ENCODE measurements at places on chromosomes 2 and 18.

DNA sequence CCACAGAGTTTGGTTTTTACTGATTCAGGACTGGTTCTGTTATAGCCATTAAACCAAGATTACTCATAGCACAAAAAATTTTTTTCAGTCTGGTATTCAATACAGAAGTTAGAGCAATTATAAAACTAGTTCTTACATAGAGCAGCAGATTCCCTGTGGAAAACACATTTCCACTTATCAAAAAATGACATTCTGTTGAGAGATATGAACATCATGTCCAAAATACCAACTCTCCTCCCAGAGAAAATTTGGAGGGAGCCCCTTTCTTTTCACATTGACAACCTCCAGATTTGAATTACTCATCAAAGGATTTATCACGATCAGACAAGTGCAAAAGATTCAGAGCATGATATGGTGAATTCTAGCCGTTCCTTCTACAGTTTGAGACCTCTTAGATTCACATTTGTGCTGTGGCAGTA is 126.8 kb upstream of the SERPINE2 start:
- no peak for DNase-seq

DNA sequence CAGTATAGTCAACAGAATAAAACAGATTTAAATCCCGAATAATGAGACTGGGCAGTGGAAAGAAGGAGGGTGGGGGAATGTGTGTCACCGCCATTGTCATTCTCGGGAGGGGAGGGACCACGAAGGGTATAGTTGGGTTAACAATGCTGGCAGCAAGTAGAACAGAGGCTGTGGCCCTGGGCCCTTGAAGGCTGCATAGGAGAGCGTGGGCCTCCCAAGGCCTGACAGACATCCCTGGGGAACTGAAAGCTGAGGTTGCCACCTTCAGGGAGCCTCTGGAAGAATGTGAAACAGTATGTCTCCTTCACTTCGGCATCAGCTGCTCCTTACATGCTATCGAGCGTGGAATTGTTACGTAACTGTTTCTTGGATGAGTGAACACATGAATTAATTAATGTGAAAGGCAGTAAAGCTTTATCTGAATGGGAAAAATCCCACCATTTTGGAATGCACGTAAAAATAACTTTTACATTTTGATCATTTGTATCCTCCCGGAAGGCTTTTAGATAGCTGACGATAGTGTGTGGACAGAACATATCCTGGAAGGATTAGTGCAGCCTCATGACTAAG is 92.8 kb upstream of the TTC39C start:
- no peak for DNase-seq

GRCh38 chr2:180730976-180731375 is 249.4 kb upstream of the UBE2E3 start:
- no peak for DNase-seq

DNA sequence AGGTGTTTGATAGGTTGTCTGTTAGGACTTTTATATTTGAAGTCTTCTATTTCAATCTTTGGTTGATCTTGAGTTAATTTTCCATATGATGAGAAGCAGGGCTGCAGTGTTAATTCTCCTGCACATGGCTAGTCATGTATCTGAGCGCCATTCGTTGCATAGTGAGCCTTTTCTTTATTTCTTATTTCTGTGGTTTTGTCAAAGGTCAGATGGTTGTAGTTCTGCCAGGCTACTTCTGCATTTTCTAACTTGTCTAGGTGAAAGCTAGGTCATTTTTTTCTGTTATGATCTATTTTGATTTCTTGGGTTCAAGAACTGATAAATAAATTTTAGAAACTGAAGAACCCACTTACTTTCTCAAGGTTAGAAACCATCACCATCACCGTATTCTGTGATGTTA is 56.7 kb downstream of the CCDC74A start:
- DNase-seq: no peak

DNA sequence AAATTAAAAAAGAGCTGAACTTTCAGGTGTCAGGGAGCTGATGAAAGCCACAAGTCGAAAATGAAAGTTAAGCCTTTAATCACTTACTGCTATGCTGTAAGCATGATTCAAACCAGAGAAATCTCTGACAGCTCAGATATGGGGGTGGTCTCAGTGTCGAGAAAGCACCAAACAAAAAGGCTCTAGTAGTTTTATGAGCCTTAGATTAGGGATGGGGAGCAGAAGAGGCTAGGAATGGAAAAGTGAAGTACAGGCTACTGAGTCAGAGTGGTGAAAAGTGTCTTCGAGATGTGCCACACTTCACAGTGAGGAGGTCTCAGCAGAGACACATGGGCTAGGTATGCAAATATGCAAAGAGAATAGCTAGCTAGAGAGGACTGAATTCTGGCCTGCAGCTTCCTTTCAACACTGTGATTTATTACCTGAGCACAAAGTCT is 482.2 kb downstream of the SPAG16 start:
- peak; percentile 37 for DNase-seq

GRCh38 chr18:47986620-47987387 is 56.3 kb upstream of the SMAD2 start:
- no peak for DNase-seq

GRCh38 chr2:236216711-236217110 is 47.5 kb downstream of the ASB18 start:
- DNase-seq: no peak

GRCh38 chr2:74387346-74387745 is 7.2 kb upstream of the DCTN1 start:
- DNase-seq: no peak

GRCh38 chr18:33866386-33866785 is 288.4 kb downstream of the ASXL3 start:
- DNase-seq: no peak

DNA sequence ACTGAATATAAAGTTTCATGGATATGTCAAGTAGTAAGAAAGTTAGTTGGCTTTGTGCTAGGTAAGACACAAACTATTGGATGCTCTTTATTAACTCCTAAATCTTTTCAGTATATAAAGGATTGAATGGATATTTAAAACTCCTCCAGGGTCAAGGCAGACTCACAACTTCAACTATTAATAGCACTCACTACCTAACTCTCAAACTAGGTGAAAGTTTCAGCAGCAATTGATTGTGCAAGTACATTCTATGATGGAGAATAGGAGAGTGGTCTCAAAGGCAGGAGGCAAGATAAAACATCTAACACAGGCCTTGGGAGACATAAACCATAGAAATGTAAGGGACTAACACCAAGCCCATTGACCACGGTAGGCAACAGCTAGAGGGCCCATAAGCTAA is 328.9 kb upstream of the CHAC2 start:
- DNase-seq: no peak

DNA sequence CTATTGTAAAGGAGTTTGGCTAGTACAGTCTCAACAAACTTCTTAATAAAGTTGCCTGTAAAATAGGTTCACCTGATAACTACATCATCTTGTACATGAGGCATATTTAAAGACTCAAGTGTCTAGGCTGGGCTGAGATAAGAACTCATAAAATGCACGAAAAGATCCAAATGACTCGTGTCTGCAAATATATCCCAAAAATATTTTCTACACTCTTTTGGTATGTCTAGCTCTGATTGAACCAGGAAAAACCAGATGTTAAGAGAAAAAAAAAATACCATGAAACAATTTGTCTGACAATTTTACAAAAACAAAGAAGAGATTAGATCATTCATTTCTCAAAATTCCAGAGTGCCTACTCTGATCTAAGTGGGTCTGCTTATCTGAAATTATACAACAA is 166.9 kb upstream of the OSR1 start:
- no peak for DNase-seq

- no peak for DNase-seq
Observed at GRCh38 chr2:88122141-88122884, 5.5 kb downstream of the FABP1 start.

GRCh38 chr2:241608881-241609280 is 28.1 kb downstream of the THAP4 start:
- no peak for DNase-seq

DNA sequence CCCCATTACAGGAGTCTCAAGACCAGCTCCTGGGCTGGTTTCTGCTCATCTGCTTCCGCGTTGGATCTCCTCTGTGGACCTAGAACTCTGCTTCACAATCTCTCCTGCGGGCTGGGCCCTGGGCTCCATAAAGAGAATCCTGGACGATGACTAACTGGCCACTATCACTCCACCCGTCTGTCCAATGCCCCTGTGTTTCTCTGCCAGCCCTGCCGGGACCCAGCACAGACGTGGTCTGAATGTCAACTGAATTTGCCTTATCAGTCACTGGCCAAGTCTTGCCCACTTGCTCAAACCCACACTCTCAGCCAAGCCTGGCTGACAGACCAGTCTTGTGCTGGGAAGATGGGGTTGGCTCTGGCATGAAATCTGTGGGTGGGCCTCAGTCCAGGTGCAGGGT is 17.4 kb downstream of the KIF3C start:
- no peak for DNase-seq

DNA sequence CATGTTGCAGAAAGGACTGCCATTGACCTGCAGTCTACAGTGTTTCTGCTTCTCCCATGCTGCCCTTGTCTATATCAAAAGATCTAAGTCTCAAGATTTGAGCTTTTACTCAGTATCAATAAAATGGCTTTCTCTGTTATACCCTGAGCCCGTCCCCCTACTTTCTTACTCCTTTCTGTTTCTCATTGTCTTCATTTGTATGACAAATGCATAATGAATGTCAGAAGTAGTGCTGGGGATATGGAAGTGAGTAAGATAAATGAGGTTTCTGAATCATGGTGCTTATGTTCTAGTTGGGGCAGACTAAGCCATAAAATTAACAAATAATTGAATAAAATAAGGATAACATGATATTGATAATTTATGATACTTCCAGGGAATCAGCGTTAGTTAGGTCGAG is 128.6 kb downstream of the PARD3B start:
- peak; percentile 23 for DNase-seq

DNA sequence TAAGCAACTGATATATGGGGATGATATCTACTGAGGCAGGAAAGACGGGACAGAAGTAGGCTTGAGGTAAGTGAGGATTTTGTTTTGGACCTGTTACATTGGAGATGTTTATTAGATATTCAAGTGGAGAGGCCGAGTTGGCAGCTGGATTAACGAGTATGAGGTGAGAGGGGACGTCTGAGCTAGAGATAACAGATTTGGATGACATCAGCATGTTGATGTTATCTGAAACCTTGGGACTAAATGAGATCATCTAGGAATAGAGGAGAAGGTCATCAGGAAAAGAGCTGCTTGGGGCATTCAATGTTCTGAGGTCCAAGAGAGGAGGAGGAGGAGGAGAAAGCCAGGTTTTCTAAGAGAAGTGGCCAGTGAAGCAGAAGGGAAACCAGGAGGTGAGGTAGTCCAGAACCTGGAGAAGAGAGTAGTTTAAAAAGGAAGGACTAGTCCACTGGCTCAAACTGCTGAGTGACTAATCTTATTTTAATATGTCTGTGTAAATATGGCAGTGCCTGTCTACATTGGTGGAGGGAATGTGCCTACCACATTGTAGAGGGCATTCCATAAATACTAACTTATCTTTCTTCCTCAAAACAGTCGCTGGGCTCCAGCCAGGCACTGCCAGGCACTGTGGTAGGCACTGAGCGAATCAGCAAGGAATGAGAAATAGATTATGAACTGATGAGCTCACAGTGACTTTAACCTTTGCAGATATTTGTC is 488.3 kb downstream of the DLGAP1 start:
- peak; percentile 26 for DNase-seq

DNA sequence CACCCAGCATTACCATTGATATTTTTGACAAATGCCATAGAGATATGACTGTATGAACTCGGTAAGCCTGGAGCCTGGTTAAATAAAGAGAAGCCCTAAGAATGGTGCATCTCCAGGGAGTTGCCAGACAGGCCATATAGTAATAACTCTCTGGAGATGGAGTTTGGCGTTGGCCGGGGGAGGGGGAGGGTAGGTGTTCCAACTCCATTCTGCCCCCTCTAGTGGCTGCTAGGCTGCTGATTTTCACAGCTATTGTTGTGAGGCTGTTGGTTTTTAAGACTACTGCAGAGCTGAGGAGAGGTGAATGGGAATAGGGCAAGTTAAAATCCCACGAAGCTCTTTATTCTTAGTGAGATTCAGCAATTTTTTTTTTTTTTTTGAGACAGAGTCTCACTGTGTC is 99.9 kb downstream of the GALNT14 start:
- DNase-seq: peak; percentile 13

GRCh38 chr18:73509460-73509859 is 638.2 kb downstream of the FBXO15 start:
- no peak for DNase-seq

GRCh38 chr18:12911025-12911928 is 27.2 kb upstream of the PTPN2 start:
- DNase-seq: no peak

DNA sequence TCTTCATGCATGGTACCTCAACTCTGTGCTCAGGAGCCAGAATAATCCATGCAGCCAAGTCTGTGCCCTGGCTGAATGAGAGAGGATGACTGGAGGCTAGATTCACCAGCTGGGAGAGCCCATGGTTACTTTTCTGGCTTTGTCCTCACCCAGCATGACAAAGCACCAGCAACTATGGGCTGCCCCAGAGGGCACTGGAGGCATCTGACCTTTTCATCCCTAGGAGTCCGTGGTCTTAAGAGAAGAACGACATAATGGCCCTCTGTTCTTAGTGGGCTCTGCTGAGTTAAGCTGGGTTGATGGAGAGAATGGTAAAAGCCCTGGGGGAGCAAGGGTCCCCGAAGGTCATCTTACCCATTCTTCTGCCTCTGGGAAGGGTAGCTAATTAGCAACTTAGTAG is 54.6 kb upstream of the TNP1 start:
- DNase-seq: no peak

DNA sequence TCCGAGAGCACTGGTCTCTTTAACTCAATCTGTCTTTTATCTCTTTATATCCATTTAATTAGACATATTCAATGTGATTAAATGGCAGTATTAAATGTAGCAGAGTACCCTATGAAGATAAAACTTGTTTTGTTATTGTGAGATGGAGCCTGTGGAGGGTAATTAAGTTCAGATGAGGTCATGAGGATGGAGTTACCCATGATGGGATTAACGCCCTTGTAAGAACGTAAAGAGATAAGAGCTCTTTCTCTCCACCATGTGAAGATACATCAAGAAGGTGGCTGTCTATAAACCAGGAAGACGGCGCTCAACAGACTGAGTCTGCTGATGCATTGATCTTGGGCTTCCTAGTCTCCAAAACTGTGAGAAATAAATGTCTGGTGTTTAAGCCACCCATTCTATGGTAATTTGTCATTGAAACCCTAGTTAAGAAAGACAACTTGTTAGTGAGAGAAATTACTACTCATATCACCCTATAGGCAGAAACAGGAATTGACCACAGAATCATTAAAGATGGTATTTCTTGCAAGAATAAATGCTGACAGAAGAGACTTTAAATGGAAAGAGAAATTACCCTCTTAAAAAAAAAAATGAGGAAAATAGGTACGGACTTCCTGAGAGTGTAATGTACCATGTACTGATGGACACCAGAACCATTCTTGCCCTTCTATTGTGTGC is 738.7 kb upstream of the CHAC2 start:
- no peak for DNase-seq

DNA sequence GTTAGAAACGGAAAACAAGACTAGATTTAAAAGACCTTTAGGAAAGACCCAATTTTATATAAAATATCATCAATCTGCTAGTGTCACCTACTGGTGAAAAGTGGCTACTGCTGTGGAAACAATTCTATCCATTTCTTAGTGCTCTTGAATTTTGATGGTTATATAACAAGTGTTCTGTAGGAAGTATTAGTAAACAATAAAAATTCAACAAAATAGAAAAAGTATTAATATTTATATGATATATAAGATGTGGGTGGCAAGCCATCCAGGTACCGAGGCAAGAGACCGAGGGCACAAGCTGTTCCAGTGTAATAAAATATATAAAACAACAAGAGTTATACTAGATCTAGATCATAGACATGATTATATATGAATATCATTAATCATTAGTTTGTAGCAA is 6.2 kb upstream of the TMEM87B start:
- DNase-seq: peak; percentile 65

- no peak for DNase-seq
Observed at GRCh38 chr2:181662287-181662686, 5.4 kb upstream of the CERKL start.
